ENCODE measurements at places on chromosomes 11 and 22.
A peak's percentile ranks its signal among the peaks of the same experiment; 100 is the strongest.

- DNase-seq = no peak
Measured at GRCh38 chr11:128158860-128159259, 428.5 kb downstream of the ETS1 start.

- peak; percentile 48 for DNase-seq
Measured at GRCh38 chr22:36156515-36157419, 3.8 kb downstream of the APOL3 start.

DNA sequence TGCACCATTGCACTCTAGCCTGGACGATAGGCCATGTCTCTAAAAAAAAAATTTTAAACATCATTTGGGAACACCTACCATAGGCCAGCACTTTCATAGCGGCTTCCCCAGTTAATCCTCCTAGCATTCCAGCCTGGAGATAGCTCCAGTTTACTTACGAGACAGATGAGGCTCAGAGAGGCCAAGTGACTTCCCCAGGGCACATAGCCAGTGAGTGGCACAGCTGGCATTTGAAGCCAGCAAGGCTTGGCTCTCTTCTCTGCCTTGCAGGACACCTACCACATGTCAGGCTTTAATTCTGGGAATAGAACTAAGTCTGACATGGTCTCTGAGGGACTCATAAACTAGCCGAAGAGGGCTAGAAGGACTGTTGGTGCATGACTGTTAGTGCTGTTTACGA is 4.9 kb upstream of the TAGLN start:
- DNase-seq = no peak

DNA sequence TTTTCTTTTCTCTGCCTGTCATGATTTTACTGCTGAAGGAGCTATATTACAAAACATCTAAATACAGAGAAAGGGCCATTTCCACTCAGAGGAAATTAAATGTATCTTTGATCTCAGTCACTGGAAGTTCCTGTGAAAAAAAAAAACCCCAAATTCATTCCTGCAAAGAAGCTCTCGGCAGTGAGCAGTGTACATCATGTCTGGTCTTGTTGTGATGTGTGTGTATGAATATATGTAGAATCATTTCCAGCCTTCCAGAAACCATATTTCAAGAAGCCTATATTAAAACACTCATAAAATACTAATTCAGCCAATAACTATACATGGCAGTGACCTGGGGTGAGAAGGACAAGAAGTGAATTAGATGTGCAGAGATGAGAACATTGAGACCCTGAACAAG is 393.2 kb upstream of the TENM4 start:
- DNase-seq = no peak

- DNase-seq = no peak
Measured at GRCh38 chr11:6646918-6647679, 8.5 kb downstream of the DCHS1 start.

GRCh38 chr11:113021111-113021510 is 59.9 kb downstream of the NCAM1 start:
- DNase-seq = no peak

- no peak for DNase-seq
Measured at GRCh38 chr22:26953012-26953883, 295.9 kb downstream of the MIAT start.

GRCh38 chr22:47082505-47082904 is 320.1 kb downstream of the TBC1D22A start:
- no peak for DNase-seq

DNA sequence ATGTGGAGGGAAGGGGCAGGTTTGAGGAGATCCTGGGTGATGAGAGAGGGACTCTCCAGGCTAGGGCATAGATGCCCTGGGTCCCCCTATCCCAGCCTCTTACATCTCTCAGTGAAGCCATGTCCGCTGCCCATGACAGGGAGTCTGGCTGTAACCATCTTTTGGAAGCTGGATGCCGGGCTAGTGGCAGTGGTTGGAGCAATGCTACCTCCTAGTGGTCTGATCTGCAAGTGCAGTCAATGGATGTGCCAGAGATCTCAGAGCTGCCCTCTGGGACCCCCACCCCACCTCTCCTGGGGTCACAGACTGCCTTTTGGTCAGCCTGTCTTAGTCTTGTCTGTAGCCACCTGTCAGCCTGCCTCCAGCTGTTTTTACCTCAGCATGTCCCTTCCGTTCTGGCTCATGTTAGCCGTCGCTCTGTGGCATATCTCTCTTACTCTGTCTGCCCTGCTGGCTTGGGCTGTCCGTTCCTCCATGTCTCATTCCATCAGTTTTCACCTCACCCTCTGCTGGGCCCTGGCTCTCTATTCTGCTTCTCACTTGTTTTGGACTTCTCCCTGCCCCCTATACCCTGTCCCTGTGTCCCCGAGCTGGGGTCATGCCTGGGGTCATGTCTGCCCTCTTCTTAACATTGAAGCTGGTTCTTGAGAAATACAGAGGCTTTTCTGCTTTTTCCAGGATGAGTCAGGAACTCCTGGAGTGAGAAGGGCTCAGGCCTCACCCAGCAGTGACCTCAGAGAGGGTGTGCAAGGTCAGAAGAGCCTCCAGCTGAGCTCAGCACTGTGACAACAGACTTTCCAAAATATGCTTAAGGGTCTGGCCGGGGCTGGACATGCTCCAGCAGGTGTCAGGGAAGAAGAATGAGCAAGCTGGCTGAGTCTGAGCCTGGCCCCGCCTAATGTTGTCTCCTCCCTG is 52.0 kb upstream of the THY1 start:
- no peak for DNase-seq

- no peak for DNase-seq
Measured at GRCh38 chr22:22773427-22773826, 114.2 kb upstream of the IGLL5 start.

DNA sequence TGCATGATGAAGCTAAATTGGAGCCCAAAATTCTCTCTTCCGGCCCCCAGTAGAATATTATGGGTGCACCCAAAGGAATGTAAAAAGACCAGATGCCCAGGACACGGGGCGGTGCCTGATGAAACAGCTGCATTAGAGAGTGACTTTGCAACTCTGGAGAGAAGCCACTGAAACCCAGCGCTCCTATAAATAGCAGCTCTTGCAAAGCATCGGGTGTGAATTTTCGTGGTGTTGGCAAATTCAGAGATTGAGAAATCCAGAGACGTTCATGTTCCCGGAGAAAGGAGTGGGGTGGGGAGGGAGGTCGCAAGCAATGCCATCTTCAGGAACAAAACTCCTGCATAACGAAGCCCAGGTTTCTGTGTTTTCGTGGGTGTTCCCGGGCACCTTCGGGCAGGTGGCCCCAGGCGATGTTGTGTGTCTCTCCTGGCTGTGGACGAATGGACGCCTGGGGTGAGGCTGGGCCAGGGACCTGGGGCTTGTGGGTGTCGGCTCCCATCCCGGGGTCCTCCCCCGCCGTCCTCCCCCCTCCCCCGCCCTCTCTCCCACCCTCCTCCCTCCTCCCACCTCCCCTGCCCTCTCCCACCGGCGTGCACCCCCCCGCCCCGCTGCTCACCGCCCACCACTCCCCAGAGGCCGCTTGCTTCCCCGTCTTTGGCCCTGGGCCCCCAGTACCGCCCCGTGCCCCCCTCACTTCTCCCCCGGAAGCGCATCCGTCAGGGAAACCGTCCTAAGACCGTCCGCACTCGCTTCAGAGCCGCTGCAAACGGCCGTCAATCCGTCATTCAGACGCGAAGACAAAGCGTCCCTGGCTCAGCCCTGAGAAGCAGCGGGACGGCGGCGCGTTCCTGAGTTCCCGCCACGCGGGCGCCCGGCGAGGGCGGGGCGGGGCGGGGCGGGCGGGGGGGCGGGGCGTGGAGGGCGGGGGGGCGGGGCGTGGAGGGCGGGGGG is 26.7 kb upstream of the TOLLIP start:
- no peak for DNase-seq

GRCh38 chr11:64207256-64208085 is 950 bp downstream of the FERMT3 start:
- peak; percentile 66 for DNase-seq

DNA sequence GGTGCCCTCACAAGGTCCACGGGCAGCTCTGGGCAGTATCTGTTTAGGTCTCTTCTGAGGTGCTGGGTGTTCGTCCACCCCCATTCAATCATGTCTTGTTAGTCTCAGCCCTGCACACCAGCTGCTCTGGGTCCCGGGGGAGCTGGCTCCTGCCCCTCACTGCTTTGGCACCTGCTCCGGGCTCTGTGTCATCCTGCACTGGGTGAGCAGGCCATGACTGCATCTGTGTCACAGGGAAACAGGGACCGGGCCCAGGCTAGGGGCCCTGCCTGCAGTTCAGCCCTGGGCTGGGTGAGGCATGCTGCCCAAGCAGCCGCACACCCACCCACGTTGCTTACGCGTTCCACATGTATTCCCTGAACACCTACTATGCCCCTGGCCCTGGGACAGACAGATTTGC is 43.9 kb downstream of the ELFN2 start:
- no peak for DNase-seq

- no peak for DNase-seq
Measured at GRCh38 chr11:8239040-8239439, 24.6 kb downstream of the LMO1 start.

Data from activated naive CD8-positive, alpha-beta T cell treated with anti-CD3 and anti-CD28 coated beads, Interleukin-2, amount 50 U/mL, for 16 hours (primary cell).